Activated gamma-delta T cell treated with Interleukin-2 at 50 U/mL for 16 hours (primary cell): ENCODE measurements at places on chromosomes 6 and 20.

DNA sequence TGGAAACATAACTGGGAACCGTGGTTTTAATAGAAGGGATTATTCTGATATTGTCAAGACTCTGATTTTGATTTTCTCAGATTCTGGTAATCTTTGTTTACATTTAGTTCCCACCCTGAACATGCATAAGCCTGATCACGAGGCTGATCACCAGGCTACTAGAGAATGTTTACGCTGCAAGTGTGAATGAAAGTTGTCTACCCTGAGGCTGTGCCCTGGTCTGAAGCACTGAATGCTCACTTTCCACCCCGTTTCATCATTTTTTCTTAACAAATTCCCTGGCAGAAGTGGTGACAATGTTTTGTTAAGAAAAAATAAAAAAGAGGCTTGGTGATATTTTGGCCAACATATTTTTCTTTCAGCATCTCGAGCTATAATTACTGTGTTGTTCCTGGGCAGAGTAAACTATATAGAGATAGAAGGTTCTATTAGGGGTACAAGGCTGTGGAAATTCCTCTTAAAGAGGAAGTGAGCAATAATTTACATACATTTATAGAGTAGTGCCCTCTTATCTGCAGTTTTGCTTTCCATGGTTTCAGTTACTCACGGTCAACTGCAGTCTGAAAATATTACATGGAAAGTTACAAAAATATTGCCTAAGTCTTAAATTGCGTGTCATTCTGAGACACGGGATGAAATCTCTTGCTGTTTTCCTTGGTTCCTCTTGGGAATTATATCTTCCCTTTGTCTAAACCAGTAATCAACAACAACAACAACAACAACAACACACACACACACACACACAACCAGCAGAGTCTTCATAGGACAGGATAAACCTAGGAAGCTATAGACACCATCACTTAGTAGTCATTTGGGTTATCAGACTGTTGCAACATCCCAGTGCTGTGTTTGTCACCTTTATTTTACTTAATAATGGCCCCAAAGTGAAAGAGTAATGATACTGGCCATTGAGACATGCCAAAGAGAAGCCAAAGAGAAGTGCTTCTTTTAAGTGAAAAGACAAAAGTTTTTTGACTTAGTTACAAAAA, 566.6 kb upstream of the CITED2 start:
- DNase-seq: no peak

DNA sequence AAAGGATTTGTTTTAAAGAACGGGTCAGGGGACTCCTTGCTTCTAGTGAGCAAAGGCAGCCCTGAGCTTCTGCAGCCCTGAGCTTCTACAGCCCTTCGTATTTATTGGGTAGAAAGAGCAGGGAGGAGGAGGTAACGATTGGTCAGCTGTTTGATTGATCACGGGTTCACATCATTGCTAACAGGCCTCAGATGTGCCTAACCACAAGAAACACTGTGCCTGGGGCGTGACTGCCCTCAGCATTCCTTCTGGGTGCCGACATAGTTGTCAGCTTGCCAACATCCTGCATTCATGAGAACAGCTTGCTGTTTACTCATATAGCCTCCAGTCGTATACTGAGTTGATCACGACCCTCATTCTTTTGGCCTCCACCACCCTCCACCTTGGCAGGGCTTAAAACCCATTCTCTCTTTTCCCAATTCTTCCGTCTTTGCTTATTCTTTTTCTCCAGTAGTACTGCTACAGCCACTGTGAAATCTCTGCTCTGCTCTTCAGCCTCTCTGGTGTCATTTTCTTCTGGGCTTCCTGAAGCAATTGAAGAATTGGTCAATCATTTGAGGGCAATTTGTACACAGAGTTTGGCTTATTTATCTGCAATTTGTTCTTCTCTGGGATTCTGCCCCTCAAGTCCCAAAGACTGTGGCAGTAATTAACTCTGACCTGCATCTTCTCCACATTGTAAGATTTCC, 25.4 kb upstream of the NOP56 start:
- DNase-seq: no peak

GRCh38 chr6:15952231-15953151, 176.4 kb upstream of the MYLIP start:
- DNase-seq: no peak

GRCh38 chr6:166627875-166628801, 1.1 kb upstream of the RPS6KA2 start:
- DNase-seq: peak; percentile 51

DNA sequence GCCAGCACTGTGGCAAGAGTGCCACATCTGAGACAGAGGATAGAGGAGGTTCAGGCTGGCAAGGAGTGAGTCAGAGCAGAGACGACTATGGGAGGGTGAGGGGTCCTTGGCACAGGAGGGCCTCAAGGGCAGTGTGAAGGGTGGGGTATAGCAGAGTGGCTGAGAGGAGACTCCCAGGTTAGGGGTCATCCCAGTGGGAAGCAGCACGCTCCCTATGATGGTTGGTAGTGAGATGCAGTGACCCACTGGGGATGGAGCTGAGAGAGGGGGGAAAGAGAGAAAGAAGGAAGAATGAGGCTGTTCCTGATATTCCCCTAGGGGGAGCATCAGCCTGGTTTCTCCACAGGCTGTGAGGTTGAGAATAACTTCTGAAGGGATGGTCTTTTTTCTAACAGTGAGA, 97.3 kb downstream of the INSM1 start:
- no peak for DNase-seq

- DNase-seq: no peak
Measured at GRCh38 chr6:170083236-170084051, 207.4 kb downstream of the DLL1 start.

DNA sequence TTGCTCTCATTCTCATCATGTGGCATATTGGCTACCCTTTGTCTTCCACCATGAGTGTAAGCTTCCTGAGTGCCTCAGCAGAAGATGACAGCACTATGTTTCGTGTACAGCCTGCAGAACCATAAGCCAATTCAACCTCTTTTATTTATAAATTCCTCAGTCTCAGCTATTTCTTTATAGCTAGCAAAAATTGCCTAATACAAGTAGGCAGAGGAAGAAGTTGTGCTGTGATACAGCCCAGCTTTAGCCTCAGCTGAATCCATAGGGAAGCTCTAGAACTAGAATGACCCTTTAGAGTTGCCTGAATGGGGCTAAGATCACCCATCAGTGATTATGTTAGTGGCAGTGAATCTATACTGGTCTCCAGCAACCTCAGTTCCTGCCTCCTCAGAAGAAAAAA, 19.0 kb upstream of the SERINC1 start:
- no peak for DNase-seq

GRCh38 chr6:30750379-30750668, 6.0 kb upstream of the IER3 start:
- DNase-seq: no peak
